ENCODE measurements at places on chromosomes 11 and 22. TPM values are rescaled to one million over a fixed set of nuclear protein-coding genes. Genes with fewer than 3 reads are reported as not detected.

- no peak for DNase-seq
These were observed 189.0 kb upstream of the NARS2 start for GRCh38 chr11:78763664-78764063.

DNA sequence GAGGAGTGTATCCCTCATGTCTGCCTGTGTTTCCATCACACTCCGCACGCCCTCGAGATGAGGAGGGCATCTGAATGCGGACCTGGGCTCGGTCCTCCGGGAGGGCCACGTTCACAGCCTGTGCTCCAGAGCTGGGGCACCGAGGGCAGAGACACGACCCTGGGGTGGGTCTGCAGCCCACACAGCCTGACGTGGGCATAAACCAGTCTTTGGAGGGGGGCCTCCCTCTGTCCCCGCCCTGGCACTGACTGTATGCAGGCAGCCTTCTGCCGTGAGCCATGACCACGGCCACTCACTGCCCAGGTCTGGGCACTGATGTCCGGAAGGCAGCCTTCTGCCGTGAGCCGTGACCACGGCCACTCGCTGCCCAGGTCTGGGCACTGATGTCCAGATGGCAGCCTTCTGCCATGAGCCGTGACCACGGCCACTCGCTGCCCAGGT, 1425.1 kb downstream of the BRD1 start:
- no peak for DNase-seq

DNA sequence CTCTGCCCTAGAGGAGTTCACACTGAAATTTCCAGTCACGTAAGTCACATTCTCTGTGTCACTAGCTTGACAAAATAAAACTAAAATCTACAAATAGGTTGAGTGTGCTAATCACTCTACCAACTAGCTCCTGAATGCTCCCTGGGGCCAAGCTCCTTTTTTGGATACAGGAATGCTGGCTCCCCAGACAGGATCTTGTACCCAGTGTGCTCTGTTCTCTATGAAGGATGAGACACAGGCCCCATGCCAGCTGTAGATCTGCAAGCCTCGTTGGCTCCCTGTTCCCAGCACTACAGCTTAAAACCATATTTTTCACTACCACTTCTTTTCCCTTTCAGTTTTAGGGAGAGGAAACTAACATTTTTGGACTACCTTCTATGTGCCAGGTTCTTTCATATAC, 3.7 kb upstream of the IPO7 start:
- DNase-seq = no peak

DNA sequence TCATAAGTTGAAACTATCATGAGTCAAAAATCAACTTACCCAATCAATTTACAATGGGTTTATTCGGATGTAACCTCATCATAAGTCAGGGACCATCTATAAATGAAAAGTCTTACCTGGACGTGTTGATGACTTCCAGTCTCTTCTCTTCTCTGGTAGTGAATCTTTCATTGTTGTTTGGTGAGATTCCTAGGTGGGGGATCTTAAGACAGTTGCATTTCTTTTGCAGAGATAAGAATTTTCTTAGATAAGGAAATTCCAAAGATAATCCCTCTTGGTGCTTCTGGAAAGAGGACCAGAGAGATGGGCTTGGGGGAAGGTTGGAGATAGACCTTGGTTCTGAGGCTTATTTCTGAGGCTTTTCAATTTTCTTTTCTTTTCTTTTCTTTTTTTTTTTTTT, 21.3 kb upstream of the BACE1-AS start:
- no peak for DNase-seq

GRCh38 chr22:46296257-46297150, at the start of gene GTSE1:
Gene GTSE1 (plus strand): TSS chr22:46296870. CDS start chr22:46297401, 531 bp downstream.
- peak; percentile 95 for DNase-seq

- DNase-seq = peak; percentile 94
These were observed 21.7 kb upstream of the HSPA8 start for GRCh38 chr11:123083623-123084029.

GRCh38 chr22:29113319-29113718, 40.5 kb downstream of the KREMEN1 start:
- no peak for DNase-seq

DNA sequence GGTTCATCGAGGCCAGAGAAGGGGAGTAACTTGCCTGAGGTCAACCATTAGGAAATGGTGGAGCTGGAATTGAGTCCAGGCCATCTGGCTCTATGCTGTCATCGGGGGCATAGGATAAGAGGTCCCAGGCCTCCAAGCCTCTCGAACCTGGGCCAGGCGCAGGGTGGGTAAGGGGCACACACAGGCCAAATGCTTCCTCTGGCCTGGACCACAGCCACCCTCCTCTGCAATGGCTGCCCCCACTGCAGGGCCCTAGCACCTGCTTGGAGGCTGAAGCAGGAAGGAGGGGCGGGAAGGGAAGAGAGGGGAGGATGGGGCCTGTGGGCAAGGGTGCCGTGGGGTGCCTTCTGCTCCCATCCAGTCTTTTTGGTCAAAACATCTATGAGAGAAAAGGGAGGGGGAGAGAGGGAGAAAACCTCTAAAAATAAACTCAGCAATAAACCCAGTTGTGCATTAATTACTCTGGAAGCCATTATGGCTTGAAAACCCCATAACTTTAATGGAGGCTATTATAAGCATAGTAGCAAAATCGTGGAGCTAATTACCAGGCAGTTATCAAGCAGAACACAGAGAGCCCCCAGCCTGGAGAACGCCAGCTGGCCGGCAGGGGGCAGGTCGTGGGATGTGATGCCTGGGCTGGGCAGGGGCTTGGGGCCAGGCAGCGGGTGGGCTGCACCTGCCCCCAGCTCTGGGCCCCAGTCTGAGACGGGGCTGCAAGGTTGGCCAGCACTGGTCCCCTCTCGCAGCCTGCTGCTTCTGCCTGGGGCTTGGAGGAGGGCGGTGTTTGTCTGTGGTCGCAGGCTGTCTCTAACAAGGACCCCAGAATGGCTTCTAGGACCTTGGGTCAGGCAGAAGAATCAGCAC, 21.1 kb downstream of the B3GAT1 start:
- no peak for DNase-seq

DNA sequence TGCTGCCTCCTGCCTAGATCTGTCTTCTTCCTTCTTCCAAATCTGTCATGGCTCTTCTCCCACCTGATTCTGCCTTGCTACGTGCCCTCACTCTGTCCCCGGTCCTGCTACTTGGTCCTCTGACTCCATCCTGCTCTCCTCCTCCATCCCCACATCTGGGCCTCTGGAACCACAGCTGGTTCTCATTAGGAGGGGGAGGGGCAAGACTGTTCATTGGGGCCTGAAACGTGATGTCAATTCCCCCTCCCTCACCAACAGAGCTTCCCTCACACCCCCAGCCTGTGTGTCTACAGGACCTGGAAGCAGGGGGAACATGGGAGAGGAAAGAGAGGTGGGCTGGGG, 9.1 kb downstream of the DCHS1 start:
- no peak for DNase-seq

Gene PKNOX2
- 0.33 TPM for total RNA-seq

Gene OR8H1
- total RNA-seq = not detected

Gene FERMT3
- 1.5 TPM for total RNA-seq
